ACHN (cell line): ENCODE measurements at places on chromosomes 6 and 20.

DNA sequence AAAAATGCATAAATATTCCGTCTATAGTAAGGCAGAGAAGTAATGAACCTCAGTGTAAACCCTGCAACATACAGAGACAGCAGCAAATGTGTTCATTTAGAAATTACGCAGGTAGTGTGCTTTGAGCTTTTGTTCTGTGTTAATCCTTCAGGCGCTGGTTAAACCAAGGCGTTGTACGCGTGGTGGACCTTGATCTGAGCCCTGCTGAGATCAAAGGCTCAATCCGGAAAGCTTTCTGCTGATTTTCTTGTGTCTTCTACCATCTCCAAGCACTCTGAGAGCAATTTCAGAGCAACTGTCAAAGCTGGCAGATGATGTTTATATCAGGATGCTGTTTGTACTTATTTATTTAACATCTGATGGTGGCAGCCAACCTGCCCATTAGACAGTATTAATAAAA, 382.8 kb downstream of the CDH26 start:
- no peak for DNase-seq

- DNase-seq: no peak
These were observed 82.3 kb downstream of the CEBPB start for GRCh38 chr20:50272724-50273446.

DNA sequence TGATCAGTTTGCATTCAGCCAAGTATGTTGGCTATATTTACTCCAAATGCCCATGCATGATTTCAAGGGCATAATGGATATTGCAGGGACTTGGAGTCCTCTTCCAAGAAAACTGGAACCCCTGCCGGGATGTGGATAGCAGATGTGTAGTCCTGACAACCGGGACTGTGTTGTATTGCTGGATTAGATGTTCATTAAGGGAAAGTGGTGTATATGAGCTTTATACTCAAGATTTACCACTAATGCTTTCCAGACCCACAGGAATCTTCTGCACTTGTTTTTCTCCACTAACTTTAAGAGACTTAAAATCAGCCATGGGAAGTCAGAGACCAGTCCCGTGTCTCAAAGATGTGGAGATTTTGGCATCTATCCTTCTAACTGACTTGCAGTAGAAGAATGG, 770.9 kb downstream of the HDGFL1 start:
- DNase-seq: no peak

DNA sequence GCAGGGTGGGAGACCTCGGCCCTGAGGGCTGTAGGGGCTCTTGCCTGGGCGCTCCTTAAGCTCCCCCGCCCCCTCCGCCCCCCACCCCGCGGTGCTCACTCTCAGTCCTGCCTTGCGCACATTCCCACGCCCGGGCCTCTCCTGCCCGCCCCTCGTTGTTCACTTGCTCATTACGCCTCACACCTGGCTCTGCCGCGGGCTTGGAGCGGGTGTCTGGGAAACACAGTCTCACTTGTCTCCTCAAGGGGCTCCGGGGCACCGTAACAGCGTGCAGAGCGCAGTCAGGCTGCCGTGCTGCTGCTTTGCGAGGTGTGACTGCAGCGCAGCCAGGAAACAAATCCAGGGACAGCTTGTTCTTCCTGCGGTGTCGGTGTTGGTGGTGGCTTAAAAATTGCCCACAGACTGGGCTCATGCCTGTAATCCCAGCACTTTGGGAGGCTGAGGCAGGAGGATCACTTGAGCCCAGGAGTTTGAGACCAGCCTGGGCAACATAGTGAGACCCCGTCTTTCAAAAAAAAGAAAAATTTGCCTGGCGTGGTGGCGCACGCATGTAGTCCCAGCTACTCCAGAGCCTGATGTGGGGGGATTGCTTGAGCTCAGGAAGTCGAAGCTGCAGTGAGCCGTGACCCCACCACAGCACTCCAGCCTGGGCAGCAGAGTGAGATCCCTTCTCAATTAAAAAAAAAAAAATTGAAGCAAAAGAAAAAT, 4.6 kb downstream of the NPBWR2 start:
- no peak for DNase-seq

DNA sequence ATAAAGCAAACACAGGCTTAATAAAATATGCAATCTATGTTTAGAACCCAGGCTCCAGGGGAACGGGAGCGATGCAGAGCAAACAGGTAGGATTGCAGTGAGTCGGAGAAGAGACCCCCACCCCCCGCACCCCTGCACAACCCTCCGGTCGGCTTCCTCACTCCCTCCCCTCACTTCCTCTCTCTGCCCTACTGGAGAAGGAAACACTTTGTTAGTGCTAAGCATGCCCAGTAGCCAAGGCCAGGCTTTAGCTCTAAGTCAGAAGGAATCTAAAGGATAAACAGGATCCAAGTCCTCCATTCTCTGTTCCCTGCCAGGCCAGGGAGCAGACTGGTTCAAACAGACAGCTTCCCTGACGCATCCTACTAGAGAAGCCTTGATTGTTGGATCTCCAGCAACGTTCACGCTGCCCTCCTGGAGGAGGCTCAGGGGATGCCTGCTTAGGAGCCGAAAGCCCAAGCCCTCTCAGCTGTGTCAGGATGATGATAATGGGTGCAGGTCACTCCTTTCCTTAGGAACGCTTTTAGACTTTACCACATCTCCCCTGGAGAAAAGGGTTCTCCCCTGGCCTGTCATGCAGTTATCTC, 14.7 kb downstream of the FOXQ1 start:
- DNase-seq: no peak
